Calu3 (cell line): ENCODE measurements at places on chromosomes 5 and 9. TPM values are rescaled to one million over a fixed set of nuclear protein-coding genes. Genes with fewer than 3 reads are reported as not detected.

GRCh38 chr5:132389585-132390286 lies 20.2 kb downstream of the SLC22A5 start:
- no peaks in the 10 kb centered on the region for H3K27me3 ChIP-seq
- peaks cover 59% of the 10 kb centered on the region for H3K4me1 ChIP-seq
- peak overlapping the region; percentile 87 for H3K27ac ChIP-seq
- no peak overlapping the region for H3K4me3 ChIP-seq
- H3K36me3 ChIP-seq: peaks cover 28% of the 10 kb centered on the region
- DNase-seq: peak; percentile 71

The SLF1 gene
- total RNA-seq: 15.2 and 17.9 TPM in 2 replicates

GRCh38 chr5:59542851-59543820 lies 350.4 kb downstream of the PDE4D start:
- DNase-seq: no peak
- H3K4me3 ChIP-seq: peak overlapping the region; percentile 27
- H3K27ac ChIP-seq: peak overlapping the region; percentile 95
- H3K36me3 ChIP-seq: no peaks in the 10 kb centered on the region
- H3K27me3 ChIP-seq: no peaks in the 10 kb centered on the region

DNA sequence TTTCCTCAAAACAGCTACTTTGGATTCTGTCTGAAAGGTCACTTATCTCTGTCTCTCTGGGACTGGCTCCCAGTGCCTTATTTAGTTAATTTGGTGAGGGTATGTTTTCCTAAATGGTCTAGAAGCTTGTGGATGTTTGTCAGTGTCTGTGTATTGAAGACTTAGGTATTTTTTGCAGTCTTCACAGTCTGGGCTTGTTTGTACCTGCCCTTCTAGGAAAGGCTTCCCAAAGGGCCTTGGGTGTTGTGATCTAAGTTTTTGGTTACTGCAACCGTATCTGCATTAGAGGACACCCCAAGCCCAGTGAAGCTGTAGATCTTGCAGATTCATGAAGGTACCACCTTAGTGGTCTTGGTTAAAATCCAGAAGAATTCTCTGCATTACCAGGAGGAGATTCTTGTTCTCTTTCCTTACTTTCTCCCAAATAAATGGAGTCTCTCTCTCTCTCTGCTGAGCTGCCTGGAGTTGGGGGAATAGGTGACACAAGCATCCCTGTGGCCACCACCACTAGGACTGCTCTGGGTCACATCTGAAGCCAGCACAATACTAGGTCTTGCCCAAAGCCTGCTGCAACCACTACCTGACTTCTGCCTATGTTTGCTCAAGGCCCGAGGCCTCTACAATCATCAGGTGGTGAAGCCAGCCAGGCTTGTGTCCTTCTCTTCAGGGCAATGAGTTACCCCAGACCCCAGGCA lies 17.8 kb upstream of the CCNB1 start:
- DNase-seq: no peak
- H3K27ac ChIP-seq: no peak overlapping the region
- H3K4me1 ChIP-seq: no peaks in the 10 kb centered on the region
- no peaks in the 10 kb centered on the region for H3K27me3 ChIP-seq
- no peaks in the 10 kb centered on the region for H3K36me3 ChIP-seq

The ACOT12 gene
- 0.87 TPM in 1 of 2 replicates, not detected in the other for total RNA-seq

GRCh38 chr5:155540000-155540595 lies 526.5 kb downstream of the KIF4B start:
- DNase-seq: no peak
- no peaks in the 10 kb centered on the region for H3K4me1 ChIP-seq
- H3K27ac ChIP-seq: no peak overlapping the region
- H3K4me3 ChIP-seq: no peak overlapping the region
- H3K36me3 ChIP-seq: no peaks in the 10 kb centered on the region
- no peaks in the 10 kb centered on the region for H3K27me3 ChIP-seq

DNA sequence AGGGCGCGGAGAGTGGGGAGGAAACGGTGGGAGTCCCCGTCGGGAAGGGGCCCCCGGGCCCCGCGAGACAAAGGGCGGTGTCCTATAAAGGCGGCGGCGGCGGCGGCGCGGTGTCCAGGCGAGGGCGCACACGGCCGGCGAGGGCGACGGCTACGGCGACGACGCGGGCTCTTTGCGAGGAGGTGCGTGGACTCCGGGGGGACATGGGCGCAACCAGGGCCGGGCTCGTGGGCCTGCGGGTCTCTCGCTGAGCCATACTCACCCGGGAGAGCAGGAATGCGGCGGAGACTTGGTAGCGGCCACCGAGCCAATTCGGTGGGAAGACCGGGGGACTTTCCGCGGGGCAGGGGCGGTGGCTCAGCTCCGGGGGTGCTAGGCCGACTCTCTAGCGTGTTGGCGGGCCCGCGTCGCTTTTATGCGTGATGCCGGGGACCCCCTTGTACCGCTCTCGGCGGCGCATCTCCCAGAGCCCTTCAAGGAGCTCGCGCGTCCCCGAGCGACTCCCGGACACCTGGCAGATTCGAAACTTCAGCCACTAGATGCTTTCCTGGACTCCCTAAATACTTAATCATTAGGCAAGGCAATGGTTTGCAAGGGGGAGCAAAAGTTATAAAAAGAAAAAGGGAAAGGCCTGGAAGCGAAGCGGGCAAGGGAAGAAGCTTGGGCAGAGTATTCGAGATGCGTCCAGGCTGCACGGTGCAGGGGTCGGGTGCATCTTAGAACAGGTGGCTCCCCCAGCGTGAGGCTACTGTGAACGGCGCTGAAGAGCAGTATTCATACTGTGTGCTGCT lies 5.9 kb upstream of the TAL2 start:
- peak; percentile 37 for DNase-seq
- H3K4me3 ChIP-seq: peak overlapping the region; percentile 75
- H3K27me3 ChIP-seq: peaks cover 19% of the 10 kb centered on the region
- no peaks in the 10 kb centered on the region for H3K4me1 ChIP-seq
- no peak overlapping the region for H3K27ac ChIP-seq

The PDLIM4 gene
- total RNA-seq: 15.4 and 20.8 TPM in 2 replicates

The EFNA5 gene
- total RNA-seq: 172 and 216 TPM in 2 replicates

The TMEM267 gene
- 19.0 and 23.4 TPM in 2 replicates for total RNA-seq

DNA sequence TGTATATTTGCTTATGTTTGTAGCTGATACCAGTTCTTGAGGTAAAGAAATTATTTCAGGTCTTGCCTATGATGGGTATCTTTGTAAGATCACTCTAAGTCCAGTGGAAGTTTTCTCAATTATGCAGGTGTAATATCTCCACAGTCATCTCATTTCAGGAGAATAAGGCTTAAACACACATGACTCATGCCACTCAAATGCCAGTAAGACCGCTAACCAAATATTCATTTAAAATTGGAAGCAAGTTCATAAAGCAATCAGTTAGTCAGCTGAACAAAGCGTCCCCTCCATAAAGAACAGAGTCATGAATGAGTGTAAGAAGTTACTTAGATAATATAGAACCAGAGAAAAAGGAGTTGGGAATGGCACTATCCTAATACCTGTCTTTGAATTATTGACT lies 248.7 kb downstream of the LURAP1L start:
- H3K4me1 ChIP-seq: no peaks in the 10 kb centered on the region
- peaks cover 40% of the 10 kb centered on the region for H3K27me3 ChIP-seq
- no peak for DNase-seq
- no peak overlapping the region for H3K27ac ChIP-seq
- no peaks in the 10 kb centered on the region for H3K36me3 ChIP-seq

GRCh38 chr9:130989891-130990290 lies 19.1 kb upstream of the LAMC3 start:
- no peak overlapping the region for H3K27ac ChIP-seq
- no peak for DNase-seq
- H3K36me3 ChIP-seq: peaks cover 5% of the 10 kb centered on the region
- no peak overlapping the region for H3K4me3 ChIP-seq
- H3K27me3 ChIP-seq: peaks cover 82% of the 10 kb centered on the region

The SHISAL2B gene
- total RNA-seq: not detected in 2 replicates

- no peak overlapping the region for H3K4me3 ChIP-seq
- H3K4me1 ChIP-seq: peaks cover 11% of the 10 kb centered on the region
- DNase-seq: no peak
- H3K27me3 ChIP-seq: no peaks in the 10 kb centered on the region
- H3K27ac ChIP-seq: no peak overlapping the region
- H3K36me3 ChIP-seq: peaks cover 28% of the 10 kb centered on the region
Observed at GRCh38 chr9:136995362-136995761, 1.0 kb downstream of the CLIC3 start.
